ENCODE measurements at places on chromosomes 12 and 14. TPM values are rescaled to one million over a fixed set of nuclear protein-coding genes. Genes with fewer than 3 reads are reported as not detected.

Gene INSM2
- not detected for total RNA-seq

Gene P2RX2
- total RNA-seq = not detected

Gene SERPINA12
- total RNA-seq = not detected

Gene EEA1
- 10.7 TPM for total RNA-seq

Gene CEP170B
- 17.9 TPM for total RNA-seq

Gene KRT78
- total RNA-seq = not detected

Gene WNT1
- total RNA-seq = not detected

Gene KRT83
- not detected for total RNA-seq

Gene TEX52
- total RNA-seq = not detected

Gene PCED1B
- total RNA-seq = 0.69 TPM

Gene OR10G3
- total RNA-seq = not detected

Gene SLCO1C1
- 1.1 TPM for total RNA-seq

Gene PRIMA1
- not detected for total RNA-seq

Gene TUBA1A
- 525 TPM for total RNA-seq

Gene IL25
- total RNA-seq = not detected
